Left lung (tissue), 14 donors: ENCODE measurements at places on chromosomes 6 and 20. TPM values are rescaled to one million over a fixed set of nuclear protein-coding genes. Genes with fewer than 3 reads are reported as not detected.

GRCh38 chr6:16684896-16685554 is 76.2 kb downstream of the ATXN1 start:
- H3K4me1 ChIP-seq = peaks cover 18% of the 10 kb centered on the region
- no peak for DNase-seq
- no peaks in the 10 kb centered on the region for H3K27me3 ChIP-seq
- no peaks in the 10 kb centered on the region for H3K36me3 ChIP-seq

DNA sequence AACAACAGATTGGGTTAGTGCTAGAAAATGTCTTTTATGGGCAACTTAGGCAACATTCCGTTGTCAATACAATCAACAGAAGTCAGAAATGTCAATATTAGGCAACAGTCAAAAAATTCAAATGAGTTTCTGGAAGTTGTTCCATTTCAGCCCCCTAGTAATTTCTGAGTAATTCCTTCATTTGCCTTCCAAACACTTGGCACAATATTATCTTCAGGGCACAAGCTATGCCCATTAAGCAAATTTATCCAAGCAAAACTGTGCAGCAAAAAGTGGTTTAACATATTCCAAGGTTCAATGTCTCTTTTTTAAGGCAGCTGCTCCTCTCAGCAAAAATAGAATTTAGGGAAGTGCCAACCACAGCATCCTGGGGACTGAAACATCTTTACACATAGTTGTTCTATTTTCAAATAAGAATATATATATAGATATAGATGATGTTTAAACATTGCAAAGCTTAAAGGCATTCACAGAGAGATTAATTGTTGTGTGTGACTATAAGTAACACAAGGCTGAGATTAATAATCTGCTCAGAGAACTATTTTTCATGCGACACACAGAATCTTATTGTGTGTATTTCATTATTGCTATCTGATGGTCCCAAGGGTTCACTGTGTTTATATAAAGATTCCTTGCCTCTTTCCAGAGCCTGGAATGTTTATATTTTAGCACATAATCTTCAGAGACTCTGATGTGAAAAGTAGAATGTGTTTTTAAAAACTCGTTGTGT is 75.2 kb upstream of the ADTRP start:
- H3K4me3 ChIP-seq = no peak overlapping the region
- DNase-seq = no peak
- no peaks in the 10 kb centered on the region for H3K27me3 ChIP-seq

GRCh38 chr6:43855247-43855646 is 85.2 kb downstream of the VEGFA start:
- H3K4me3 ChIP-seq = no peak overlapping the region
- DNase-seq = no peak
- no peak overlapping the region for H3K27ac ChIP-seq
- H3K27me3 ChIP-seq = no peaks in the 10 kb centered on the region
- no peaks in the 10 kb centered on the region for H3K4me1 ChIP-seq

RBM39 gene
- polyA plus RNA-seq = 699 TPM

MTFR2 gene
- polyA plus RNA-seq = 3.4 TPM

DCBLD1 gene
- 49.3 TPM for polyA plus RNA-seq
